Activated CD8-positive, alpha-beta memory T cell treated with anti-CD3 and anti-CD28 coated beads, Interleukin-2, amount 50 U/mL, for 4 hours (primary cell): ENCODE measurements at places on chromosomes 1 and 21.

DNA sequence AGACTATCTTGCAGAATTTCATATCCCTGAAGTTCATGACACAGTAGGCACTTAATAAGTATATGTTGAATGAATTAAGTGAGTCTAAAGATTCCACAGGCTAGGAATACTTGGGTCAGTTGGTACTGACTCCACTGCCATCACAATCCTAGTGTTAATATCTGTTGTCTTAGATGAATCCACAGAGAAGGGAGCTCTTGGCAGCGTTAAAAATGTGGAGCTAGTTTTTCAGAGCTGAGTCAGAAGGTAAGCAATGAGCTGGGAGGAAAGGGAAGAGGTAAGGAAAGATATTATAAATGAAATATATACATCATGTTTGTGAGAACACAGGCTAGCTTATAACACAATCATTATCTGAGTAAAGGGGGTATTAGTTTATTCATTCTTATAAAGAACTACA, 21.8 kb upstream of the GORAB start:
- no peak for DNase-seq

- DNase-seq: no peak
Measured at GRCh38 chr1:211339631-211340041, 13.0 kb downstream of the TRAF5 start.

DNA sequence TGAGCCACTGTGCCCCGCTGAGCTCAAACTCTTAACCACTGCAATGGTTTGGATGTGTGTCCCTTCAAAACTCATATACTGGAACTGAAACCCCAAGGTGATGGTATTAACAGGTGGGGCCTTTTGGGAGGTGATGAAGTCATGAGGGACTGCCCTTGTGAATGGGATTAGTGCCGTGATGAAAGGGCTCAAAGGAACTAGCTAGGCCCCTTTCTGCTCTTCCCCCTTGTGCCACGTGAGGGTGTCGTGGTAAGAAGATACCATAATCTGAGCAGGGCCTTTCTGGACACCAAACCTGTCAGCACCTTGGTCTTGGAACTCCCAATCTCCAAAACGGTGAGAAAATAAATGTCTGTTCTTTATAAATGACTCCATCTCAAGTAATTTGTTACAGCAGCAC, 45.5 kb upstream of the SPOCD1 start:
- no peak for DNase-seq

- no peak for DNase-seq
Measured at GRCh38 chr1:71862756-71863155, 419.6 kb downstream of the NEGR1 start.

DNA sequence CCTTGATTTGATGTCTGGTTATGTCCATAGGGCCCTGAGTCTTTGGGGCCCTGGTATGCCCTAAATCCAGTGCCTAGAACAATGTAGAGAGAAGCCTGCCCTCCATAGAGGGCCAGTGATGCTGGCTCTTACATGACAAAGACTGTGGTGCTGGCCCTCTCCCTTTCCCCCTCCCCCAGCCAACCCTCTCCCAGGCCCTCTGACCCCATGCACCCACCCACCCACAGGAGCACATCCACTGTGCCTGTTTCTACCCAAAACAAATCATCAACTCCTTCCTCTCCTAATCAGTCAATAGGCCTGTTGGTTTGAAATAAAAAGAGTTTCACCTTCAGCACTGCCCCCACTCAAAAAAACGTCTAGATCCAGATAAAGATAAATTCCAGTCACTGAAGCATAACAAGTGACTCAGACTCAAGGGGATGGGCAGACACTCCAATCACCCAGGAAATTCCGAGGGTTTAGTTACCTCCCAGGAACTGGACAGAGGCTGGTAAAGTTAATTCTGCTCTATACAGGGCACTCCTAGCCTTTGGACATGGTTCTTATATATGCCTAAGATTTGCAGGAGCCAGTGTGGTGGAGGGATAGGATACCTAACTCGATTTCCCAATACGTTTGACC, 144.8 kb upstream of the VANGL1 start:
- DNase-seq: no peak

DNA sequence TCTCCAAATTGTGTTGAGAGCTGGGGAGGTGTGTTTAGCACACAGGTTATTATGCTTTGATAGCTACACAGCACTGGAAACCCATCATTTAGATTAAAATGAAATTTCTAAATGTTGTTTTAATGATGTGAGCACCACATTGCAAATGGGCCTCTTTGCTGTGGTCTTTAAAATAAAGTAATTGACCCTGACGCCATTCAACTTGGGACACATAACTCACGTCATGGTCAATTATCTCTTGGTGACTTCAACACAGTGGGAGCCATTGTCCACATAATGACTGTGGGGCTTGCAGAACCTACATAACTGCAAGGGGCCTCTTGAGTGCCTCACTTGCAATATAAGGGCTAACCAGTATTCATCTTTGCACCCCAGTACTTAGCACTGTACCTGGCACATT, 280.4 kb downstream of the HLX start:
- DNase-seq: no peak

GRCh38 chr1:168613038-168613451, 36.6 kb downstream of the XCL1 start:
- DNase-seq: no peak

GRCh38 chr1:85296980-85297379, 20.5 kb upstream of the BCL10 start:
- no peak for DNase-seq

DNA sequence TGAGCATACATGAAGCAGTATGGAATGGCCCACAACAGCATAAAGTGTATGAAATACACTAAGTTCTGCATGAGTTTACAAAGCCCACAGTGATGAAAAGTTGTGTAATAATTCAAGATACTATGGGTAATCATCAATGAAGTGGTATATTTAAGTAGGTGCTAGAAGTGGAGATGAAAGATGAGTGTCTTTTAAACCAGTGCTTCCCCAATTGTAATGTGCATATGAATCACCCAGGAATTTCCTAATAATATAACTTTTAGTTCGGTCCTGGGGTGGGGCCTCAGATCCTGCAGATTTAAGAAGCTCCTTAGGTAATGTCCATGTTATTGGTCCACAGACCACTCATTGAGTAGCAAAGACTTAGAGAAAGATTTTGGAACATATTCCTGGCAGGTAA, 184.9 kb downstream of the DUSP10 start:
- DNase-seq: no peak

- no peak for DNase-seq
Measured at GRCh38 chr1:226980122-226980560, 40.0 kb downstream of the COQ8A start.

DNA sequence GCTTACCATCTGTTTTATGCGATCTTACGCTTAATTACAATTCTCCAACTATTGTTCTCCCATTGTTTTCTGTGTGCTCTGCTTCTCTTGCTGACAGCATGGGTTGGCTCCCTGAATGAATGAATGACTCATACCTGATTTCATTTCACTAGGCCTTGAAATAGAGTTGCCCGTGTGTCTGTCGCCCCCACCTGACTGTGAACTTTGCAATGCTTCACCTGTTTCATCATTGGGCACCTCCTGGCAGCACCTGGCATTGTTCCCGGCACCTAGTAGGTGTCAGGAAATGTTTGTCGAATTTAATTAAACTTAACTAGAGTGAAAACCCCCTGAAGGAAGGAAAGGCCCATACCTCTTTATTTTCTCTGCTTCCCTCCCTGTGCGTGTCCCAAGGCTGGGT, 120.5 kb upstream of the KLHDC7A start:
- DNase-seq: no peak

DNA sequence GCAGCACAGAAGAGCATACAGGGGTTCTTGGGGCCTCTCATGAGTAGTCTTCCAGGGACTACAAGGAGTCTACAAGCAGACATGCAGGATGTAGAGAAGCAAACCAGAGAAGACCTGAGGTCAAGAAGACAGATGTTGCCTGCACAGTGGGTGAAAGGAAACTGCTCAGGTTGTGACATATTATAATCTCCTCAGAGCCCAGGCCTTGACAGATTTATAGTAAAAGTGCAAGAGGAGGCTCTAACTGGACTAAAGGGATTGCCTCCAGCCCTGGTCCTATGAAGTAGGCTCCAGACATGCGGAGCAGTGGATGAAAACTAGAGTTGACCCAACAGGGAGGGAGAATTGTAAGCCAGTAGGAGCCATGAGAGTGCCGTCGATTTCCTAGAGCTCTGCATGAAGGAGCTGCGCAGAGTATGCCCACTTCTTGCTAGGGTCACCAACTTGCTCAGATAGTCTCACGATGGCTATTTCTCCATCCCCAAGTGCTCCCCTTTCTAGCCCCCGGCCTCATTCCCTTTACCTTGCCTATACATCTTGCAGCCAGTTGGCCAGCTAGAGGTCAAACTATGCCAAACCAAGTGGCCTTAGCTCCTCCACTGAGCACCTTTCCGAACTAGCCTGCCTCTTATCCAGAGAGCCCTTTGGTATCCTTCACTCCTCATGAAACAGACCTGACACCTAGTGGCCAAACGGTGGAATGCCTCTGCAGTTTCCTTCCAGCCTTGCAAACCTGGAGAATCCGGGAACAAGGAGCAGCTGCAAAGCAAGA, 36.2 kb upstream of the IPO9 start:
- DNase-seq: peak; percentile 48

DNA sequence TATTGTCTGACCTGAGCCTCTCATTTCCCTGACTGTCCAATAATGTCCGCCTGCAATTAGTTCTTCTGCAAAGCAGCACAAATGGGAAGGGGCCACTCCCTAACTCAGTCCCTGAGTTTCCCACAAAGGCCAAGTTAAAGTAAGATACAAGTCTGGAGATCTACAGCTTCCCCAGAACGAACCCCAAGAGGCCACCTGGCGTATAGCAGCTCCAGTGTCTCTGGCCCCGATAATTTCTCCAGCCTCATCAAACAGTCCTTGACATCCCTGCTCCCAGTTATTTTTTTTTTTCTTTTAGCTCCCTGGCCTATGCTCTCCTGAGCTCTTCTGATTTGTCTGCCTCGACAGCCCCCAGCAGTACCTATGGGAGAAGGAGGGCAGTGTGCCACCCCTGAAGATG, 8.1 kb upstream of the ACKR1 start:
- no peak for DNase-seq

GRCh38 chr1:205351984-205352713, 4.6 kb downstream of the KLHDC8A start:
- no peak for DNase-seq

- DNase-seq: peak; percentile 78
Measured at GRCh38 chr1:112395821-112396652, at the start of gene CTTNBP2NL. TSS of gene CTTNBP2NL (plus strand) at chr1:112396214. CDS start at chr1:112416166, 19,952 bp downstream.

GRCh38 chr21:29017639-29018237, 1.4 kb downstream of the RWDD2B start:
- DNase-seq: no peak

DNA sequence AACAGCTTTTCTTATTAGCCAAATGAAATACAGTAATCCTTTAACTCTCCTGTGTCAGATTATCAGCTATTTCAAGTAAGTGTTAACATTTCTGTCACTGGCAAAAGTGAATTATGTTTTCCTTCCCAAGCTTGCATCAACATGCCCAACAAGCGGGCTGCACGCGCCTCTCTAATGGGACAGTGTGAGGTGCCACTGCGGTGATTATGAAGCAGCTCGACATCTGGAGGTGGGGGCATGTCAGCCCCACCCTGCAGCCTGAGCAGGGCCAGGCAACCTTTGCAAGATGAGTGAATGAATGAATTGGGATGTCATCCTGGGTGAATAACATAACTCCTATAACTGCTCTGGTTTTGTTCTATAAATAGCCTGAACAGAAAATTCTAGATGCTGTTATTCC, 301.4 kb downstream of the ZNF326 start:
- no peak for DNase-seq

DNA sequence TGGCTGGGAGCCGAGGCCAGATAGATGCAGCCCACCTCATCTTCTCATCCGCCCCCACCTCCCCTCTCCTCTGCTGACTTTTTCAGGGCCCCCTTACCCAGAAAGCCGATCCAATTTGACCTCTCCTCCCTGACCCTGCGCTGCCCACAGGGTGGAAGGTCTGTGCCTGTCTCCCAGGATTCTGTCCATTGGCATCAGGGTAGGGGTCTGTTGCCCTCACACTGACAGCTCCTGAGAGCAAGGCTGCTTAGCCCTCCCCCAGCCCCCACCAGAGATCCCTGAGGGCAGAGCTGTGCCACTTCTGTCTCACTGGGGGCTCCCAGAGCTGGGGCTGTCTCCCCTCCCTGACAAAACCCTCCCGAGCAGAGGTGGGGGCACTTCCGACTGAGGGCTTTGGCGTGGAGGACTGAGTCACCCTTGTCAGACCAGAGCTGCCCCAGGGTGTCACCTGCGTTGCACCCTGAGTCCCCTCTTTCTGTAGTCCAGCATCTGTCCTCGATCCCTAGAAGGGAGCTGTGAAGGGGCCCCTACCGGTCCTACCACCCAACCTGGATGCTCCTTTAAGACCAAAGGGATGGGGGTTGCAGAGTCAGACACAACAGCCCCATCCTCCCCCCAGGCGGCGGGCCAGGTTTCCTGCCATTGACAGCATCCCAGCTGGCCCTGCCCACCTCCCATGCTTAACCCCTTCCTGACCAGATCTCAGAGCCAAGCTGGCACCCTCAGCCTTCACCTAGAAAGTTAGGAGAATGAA, 2.4 kb upstream of the FAM110D start:
- no peak for DNase-seq

GRCh38 chr1:21201650-21202049, 25.0 kb upstream of the EIF4G3 start:
- DNase-seq: no peak

GRCh38 chr1:45822644-45823043, 19.2 kb downstream of the MAST2 start:
- no peak for DNase-seq

GRCh38 chr1:236524895-236525184, 1.1 kb downstream of the LGALS8 start:
- no peak for DNase-seq

DNA sequence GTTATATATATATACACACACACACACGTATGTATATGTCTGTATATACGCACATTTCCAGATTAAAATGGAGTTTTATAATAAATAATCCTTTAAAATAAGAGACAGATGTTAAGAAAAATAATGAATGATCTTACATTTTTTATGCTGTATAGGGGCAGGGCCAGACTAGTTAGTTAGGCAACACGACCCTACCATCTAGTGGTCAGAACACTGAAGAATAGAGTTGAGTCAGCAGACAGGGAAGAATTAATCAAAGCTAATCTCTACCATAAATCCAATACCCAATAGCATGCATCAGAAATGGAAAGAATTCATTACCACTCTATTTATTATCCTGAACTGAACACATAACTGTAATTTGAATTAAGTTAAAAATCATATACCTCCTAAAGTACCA, 156.7 kb downstream of the BRINP3 start:
- DNase-seq: no peak

DNA sequence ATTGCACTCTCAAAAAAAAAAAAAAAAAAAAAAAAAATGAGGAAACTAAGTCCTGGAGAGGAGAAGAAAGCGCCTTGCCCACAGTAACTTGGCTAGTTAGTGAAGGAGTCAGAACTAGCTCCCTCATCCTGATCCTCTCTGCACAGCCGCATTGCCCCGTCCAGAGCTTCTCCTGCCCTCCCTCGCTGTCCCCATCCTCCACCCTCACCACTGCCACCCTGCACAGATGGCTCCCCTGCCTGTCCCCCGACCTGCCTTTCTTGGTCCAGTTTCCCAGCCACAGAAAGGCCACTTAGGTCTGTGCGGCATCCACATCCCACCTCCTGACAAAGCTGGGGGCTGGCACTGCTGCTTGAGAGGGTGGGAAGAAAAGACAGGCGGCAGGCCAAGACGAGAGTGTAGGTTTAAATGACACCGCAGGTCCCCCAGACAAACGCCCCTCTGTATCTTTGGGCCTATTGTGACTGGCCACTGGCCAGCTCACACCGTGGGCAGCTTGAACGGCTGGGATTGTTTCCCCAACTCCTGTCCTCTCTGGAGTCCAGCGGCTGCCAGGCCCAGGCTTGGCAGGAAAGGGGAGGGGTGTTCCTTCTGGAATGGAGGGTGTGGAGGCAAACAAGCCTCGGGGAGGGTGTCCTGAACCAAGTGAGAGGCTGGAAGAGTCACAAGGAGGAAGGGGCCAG, 20.2 kb downstream of the NCMAP start:
- no peak for DNase-seq
